ENCODE measurements at places on chromosomes 11 and 22. TPM values are rescaled to one million over a fixed set of nuclear protein-coding genes. Genes with fewer than 3 reads are reported as not detected.

GRCh38 chr11:71977743-71978418, 20.8 kb upstream of the IL18BP start:
- no peak for DNase-seq

DNA sequence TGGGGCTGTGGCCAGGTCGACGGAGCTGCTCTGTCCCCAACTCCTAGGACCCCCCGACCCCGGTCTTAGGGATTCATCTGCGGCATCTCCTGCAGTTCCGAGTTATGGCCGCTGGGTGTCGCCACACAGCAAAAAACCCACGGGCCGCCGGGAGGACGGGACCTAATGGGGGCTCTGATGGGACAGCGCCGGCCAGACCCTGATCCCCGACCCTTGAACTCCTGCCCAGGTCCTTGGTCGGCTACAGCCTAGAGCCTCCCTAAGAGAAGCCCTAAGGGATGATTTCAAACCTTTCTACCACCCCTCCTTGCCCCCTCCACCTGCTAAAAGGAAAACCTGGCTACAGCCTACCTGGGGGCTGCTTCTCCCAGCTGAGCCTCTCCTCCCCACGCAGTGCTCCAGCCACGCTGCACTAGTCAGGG, 30.8 kb upstream of the LRRC10B start:
- DNase-seq, result no peak

- DNase-seq, result no peak
Observed at GRCh38 chr11:112548641-112549040, 288.0 kb upstream of the PLET1 start.

GRCh38 chr11:1455032-1455762, 31.4 kb downstream of the MOB2 start:
- no peak for DNase-seq

- DNase-seq, result no peak
Observed at GRCh38 chr22:36746375-36746970, 29.4 kb downstream of the IFT27 start.

DNA sequence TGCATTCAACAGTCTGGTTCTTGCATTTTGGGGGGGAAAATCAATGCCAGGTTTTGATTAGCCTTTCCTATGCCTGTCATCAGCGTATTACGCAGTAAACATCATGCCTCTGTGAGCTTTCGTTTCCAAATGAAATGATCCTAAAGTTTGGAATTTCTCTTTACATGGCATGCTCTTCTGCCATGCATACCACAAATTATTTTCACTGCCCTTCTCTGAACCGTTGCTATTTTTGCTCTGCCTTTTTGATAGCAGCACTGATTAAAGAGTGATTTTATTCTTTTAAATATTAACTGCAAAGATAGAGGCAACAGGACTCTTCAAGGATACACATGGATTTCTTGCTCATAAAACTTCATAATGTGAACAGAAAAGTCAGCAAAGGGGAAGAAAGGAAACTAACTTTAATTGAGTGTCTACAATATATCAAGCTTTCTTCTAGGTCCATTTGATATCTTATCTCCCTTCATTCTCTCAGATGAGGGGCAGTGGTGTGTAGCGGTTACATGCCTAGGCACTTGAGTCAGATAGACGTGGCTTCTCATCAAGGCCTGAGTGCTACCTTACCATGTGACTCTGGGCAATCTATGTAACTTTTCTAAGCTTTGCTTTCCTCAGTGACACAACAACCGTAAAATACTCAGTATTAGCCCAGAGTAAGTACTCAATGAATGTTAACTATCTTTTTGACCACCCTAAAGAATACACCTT, 25.0 kb upstream of the FZD4 start:
- DNase-seq, result no peak

- DNase-seq, result no peak
Observed at GRCh38 chr22:30217698-30218560, 28.6 kb downstream of the LIF start.

GRCh38 chr11:93652161-93652597, 9.3 kb upstream of the CEP295 start:
- no peak for DNase-seq

DNA sequence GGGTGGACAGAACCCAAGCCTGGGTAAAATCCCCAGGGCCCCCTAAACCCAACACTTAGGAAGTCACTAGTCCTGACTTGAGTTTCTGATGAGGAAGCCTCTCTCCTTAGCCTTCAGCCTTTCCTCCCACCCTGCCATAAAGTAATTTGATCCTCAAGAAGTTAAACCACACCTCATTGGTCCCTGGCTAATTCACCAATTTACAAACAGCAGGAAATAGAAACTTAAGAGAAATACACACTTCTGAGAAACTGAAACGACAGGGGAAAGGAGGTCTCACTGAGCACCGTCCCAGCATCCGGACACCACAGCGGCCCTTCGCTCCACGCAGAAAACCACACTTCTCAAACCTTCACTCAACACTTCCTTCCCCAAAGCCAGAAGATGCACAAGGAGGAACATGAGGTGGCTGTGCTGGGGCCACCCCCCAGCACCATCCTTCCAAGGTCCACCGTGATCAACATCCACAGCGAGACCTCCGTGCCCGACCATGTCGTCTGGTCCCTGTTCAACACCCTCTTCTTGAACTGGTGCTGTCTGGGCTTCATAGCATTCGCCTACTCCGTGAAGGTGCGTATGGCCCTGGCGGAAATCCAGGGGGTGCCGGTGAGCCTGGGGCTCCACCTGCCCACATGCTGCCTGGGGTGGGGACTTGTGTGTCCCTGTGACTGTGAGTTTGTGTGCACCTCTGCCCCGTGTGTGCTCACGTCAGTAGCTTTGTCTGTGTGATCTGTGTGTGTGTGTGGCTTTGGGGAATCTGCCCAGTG, at the start of gene IFITM1:
Gene IFITM1, plus strand, starts transcription at position 254 of the 767 bp plus-strand sequence. Its CDS starts 131 bp downstream, at position 385.
- DNase-seq, result peak; percentile 79

DNA sequence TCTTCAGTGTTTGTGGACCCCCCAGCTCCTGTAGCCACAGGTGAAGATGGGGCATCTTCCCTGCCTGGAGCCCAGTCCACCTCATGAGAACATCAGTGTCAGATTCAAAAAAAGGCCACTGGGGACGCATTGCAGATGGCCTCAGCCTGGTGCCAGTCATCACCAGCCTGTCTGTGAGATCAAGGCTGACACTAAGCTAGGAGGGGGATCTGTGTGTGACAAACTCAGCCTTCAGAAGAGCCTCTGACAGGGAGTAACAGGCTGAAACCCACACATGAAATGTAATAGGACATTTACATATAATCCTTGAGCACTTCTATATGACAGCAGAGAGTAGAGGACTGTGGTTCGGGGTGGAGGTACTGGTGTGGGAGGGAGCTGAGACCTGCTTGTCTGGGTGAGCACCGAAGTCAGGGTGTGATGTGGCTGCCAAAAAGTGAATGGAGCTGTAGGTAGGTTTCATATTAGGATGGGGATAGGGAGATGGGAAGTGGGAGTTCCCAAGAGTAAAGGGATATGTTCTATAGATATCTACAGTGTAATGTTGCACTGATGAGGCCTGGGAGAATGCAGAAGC, 20.5 kb upstream of the CCDC134 start:
- DNase-seq, result no peak

GRCh38 chr11:117789241-117789640, 7.8 kb downstream of the DSCAML1 start:
- no peak for DNase-seq

- no peak for DNase-seq
Observed at GRCh38 chr22:20152464-20152890, 1.6 kb upstream of the CCDC188 start.

- no peak for DNase-seq
Observed at GRCh38 chr11:100930185-100930778, 199.3 kb downstream of the PGR start.

The SLC2A11 gene
- 14.7 TPM for polyA plus RNA-seq

The UBASH3B gene
- polyA plus RNA-seq, result 28.4 TPM

The OR2AG2 gene
- 0.28 TPM for polyA plus RNA-seq

The DEFB131B gene
- polyA plus RNA-seq, result not detected

The ZDHHC8 gene
- polyA plus RNA-seq, result 32.2 TPM

The EMID1 gene
- 0.13 TPM for polyA plus RNA-seq
